Fibroblast of upper back skin (primary cell): ENCODE measurements at places on chromosomes 7 and 10.
A peak's percentile ranks its signal among the peaks of the same experiment; 100 is the strongest.

GRCh38 chr10:80275135-80275498 is 14.3 kb downstream of the MAT1A start:
- no peak for DNase-seq

- DNase-seq: peak; percentile 88
Observed at GRCh38 chr10:36171953-36172940, 530.2 kb upstream of the FZD8 start.

- no peak for DNase-seq
Observed at GRCh38 chr7:37816922-37817590, 31.3 kb upstream of the NME8 start.

GRCh38 chr10:5461914-5462840 is 37.2 kb downstream of the CALML5 start:
- peak; percentile 66 for DNase-seq

GRCh38 chr10:63646491-63646890 is 125.3 kb downstream of the REEP3 start:
- DNase-seq: no peak

- no peak for DNase-seq
Observed at GRCh38 chr7:39946693-39947092, 3.4 kb upstream of the CDK13 start.

DNA sequence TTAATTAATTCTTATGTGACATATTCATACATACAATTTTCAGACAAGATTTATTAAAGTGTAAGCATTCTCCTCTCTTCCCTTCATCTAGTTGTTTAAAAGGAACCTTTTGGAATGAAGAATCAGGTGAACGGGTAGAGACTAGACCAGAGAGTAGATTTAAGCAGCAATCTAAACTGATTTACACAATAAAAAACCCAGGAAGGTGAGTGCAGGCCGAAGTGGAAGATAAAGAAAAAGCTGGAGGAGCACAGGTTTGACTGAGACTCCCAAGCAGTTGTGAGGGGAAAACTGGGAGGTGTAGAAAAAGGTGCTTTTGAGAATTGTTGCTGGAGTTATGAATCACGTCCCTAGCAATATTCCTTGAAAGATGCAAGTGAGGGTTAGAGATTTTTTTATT is 601.1 kb downstream of the SORCS1 start:
- no peak for DNase-seq

DNA sequence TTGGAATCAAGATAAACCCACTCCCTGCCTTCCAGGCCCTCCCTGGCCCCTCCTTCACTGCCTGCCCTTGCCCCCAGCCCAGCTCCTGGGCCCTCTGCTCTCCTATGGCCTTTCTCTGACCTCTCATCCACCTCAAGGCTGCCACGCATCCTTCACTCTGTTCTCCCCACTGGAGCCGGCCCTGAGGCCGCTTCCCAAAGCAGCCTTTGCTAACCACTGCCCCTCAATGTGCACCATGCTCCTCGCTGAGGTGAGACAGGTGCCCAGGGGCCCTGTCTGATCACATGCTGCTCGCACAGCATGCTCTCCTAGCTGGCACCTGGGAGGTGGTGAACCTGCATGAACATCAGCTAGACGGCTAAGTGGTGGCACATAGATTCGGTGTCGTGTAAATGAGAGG is 138.5 kb upstream of the RET start:
- DNase-seq: no peak

GRCh38 chr7:68730964-68731363 is 867.3 kb upstream of the AUTS2 start:
- no peak for DNase-seq

GRCh38 chr10:623477-624311 is 65.8 kb downstream of the DIP2C start:
- DNase-seq: no peak

DNA sequence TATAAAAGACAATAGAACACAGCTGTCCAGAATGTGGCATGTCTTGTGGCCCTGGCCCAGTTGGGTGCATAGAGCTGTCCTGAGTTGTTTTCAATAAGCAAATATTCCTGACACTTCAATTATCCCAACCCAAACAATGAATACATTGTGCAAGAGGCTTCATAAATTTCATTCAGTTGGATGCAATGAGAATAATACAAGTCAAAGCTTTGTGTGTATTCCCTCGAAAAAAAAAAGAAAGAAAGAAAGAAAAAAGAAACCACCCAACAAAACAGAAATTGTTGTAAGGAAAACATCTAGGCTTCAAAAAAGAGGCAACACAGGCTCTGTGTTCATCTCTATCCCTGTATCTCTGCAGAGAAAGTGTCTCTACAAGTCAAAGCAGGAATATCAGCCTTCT is 138.7 kb upstream of the ADO start:
- no peak for DNase-seq
